ENCODE measurements at places on chromosomes 2 and 18.

DNA sequence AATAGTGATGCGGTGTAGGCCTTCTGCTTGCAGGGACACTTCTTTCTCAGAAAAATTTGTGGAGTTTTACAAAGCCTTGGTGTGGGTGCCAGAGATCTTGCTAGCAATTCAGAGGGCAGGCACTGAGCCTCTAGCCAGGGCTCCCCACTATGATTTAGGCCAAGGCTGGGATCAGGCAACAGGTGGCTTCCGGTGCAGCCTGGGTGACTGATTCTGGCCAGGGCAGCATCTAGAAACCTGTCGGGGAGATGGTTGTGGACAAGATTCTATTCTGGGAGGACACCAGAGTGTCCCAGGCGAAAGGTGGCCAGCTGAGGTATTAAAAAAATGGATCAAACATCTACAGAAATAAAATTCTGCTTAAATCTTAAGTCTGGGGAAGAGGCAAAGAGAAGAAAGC is 21.5 kb upstream of the TNP1 start:
- no peak for DNase-seq

DNA sequence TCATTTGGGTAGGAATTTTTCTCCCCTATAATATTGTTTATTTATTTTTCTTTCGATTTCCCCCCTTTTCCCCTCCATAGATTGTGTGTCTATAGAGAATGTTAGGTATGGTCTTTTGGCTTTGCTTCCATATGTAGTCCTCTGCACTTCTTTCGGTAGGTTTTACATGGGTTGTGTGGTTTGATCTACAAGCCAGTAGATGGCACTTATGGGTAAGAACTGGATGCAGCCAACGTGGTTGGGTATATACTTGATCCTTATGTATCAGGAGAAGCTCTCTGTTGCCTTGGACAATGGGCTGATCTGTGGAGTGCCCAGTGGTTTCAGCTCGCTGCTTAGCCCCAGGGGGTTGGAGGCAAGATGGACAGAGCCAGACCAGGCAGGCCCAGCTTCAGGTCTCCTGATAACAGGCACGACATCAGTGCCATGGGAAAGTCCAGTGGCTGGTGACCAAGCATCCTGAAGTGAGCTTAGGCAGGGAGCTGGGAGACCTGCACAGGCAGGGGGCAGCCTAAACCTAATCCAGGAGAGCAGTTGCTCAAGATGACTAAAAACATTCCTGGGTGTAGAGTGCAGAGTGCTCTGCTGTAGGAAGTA is 488.3 kb downstream of the CCDC85A start:
- no peak for DNase-seq

- DNase-seq: no peak
These were observed 101.1 kb downstream of the MAPK4 start for GRCh38 chr18:50661013-50661412.

GRCh38 chr2:169803480-169803879 is 4.8 kb downstream of the SSB start:
- DNase-seq: no peak

- no peak for DNase-seq
These were observed 108.8 kb downstream of the RTN4 start for GRCh38 chr2:54941248-54941984.

DNA sequence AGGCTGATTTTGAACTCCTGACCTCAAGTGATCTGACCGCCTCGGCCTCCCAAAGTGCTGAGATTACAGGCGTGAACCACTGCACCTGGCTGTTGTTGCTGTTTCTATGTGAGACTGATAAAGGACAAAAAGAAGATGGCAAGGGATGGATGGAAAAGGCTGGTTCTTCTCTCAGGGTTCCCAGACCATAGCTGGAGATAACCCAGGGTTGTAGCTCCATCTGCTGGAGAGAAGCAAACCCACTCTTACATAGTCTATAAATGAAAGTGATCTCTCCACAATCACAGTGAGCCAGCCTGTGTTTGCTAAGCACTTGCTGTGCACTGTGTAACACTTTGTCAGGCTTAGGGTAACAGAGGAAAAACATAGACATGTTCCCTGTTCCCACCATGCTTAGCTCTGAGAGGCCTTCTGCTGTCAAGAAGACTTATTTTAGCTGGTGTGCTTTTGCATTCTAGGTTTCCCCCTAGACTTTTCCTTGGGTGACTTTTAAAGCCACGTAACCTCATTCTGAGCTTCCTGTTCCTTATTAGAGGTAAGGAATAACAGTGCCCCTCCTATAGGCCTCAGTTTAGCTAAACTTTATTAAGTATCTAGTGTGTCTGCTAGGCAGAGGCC is 49.7 kb downstream of the LIMS1 start:
- DNase-seq: peak; percentile 57

- no peak for DNase-seq
These were observed 2.5 kb upstream of the C2orf15 start for GRCh38 chr2:99139003-99139402.

DNA sequence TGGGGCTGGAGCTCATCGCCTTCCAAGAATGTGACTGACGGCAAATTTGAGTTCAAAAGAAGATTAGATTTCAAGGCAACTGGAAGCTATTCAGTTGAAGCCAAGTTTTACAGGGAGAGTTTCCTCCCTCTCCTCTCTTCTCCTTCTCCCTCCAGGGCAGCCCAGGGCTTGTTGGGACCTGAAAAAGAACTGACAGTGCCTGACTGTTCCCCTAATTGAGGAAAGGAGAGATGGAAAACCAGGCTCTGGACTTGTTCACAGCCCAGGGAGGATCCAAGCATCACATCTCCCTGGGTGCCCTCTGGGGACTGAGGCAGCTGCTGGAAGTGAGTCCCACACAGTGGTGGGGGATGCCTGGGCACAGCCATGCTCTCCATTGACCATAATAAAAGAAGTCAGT is 88.1 kb downstream of the THNSL2 start:
- DNase-seq: peak; percentile 83

- DNase-seq: no peak
These were observed 48.8 kb downstream of the PTRHD1 start for GRCh38 chr2:24744356-24744755.

- DNase-seq: no peak
These were observed 304.8 kb downstream of the PDE11A start for GRCh38 chr2:177767768-177768167.

DNA sequence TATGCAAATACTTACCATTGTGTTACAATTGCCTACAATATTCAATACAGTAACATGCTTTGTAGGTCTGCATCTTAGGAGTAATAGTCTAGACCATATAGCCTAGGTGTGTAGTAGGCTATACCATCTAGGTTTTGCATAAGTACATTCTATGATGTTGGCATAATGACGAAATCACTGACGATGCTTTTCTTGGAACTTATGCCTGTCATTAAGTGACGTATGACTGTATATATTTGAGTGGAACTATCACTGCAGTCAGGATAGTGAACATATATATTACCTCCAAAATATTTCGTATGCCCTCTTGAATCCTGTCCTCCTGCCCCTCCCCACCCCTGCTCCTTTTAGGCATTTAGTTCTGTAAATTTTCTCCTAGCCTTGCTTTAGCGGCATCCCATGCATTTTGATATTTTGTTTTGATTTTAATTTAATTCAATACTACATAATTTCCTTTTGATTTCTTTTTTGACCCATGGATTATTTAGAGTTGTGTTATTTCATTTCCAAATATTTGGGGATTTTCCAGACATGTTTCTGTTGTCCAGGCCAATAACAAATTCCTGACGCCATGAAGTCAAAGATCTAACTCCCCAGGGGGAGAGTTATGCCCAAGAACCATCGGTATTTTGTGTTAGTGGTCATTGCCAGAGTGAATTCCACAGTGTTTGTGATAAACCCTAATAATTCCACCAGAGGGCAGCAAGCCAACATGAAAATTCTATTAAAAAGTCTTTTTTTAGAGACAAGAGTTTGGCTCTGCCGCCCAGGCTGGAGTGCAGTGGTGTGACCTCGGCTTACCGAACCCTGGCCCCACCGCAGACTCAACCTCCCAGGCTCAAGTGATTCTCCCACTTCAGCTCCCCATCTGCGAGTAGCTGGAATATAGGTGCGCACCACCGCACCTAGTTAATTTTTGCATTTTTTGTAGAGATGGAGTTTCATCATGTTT is 24.2 kb upstream of the CASP8 start:
- DNase-seq: peak; percentile 56

- no peak for DNase-seq
These were observed 33.6 kb downstream of the INPP5D start for GRCh38 chr2:233093721-233094120.

- no peak for DNase-seq
These were observed 1275.3 kb downstream of the LRP1B start for GRCh38 chr2:140855471-140855870.

GRCh38 chr2:70647873-70648481 is 94.4 kb upstream of the TGFA start:
- peak; percentile 69 for DNase-seq

DNA sequence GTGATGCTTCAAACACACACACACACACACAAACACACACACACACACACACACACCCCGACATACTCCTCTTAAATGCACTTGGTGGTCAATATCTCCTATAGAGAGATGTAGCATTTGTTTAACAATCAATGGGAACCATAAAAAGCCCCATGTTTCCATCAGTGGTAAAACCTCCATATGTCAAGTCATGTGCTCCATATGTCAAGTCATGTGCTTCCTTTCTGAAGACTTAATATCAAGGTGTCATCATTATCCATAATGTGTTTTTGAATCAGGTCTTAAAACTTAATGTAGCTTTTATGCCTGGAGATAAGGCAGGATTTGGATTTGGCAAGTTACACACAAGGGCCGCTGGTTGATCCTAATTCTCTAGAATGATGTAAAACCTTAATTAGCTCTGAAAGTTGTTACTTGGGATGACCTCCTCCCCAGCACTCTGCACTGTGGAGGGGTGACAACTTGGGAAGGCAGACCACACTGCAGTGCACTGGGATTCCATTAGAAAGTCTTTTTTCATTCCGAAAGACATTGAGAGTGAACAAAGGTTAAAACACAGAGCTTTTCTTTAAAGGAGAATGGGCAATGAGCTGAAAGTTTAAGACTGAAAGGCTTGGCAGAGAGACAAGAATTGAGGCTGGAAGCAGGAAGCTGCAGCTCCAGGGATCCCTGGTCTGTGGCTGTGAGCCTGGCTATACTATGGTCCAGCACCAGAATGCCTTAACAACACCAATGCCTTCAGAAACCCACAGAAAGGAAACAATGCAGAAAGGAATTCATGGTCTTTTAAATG is 26.4 kb downstream of the ALK start:
- no peak for DNase-seq

GRCh38 chr2:154452906-154453493 is 245.5 kb upstream of the KCNJ3 start:
- peak; percentile 47 for DNase-seq

DNA sequence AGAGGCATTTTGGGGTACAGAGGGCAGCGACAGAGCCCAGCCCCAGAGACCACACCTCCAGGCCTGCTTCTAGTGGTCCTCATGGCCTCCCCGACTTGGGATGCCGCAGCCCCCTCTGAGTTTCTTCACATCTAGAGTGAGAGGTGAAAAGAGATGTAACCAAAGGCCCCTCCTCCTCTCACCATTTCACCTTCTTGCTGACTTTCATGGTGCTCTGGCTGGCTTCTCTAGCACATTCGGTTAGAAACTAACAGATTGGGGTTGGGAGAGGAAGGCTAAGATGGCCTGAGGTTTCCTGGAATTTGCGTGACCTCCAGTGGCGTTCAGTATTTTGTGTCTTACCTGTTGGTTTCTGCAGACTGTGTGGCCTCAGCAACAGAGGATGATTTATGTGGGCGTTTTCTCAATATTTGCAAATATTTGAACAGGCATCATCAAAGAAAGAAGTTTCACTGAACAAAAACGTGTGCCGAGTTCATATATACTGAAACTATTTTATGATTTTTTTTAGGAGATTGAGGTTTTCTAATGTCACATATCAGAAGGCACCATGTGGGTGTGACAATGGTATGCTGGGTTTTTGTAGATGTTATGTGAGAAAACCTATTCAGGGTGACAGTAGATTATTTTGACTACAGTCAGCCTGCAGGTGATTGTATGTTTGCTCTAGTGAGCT is 69.9 kb upstream of the BCL2L11 start:
- DNase-seq: no peak

DNA sequence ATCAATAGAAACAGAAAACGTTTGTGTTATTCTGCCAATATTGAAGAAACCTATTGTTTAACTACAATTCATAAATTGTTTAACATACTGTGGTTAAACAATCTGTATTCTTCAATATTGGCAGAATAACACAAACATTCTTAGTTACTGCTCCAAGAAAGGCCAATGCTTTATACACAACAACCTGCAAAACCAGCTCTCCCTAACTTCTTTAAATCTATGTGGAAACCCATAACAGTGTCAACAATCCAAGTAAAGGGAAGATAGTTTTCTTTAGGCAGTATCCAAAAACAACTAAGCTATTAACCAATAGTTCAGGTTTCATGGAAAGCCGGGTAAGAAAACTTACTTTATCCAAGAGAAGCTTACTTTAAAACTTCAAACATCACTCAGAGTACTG is 6.2 kb upstream of the RBM45 start:
- no peak for DNase-seq

DNA sequence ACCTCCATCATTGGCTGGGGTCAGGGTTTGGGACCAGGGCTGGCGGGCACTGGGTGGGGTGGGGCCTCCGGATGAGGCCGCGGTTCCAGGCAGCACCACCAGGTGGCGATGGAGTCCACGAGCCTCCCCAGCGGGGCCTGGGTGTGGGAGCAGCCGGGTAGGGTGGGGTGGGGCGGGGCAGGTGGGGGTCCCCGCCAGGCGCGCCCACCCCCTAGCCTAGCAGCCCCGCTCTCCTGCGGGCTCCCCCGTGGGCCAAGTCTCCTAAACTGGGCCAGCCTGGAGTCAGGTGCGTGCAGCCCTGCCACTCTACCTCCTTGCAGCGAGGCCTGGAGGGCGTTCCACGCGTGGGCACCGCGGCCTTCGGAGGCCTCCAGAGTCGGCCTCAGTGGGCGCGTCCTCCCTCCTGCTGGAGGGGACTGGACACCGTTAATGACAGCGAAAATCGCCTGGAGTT is 187.5 kb downstream of the TWIST2 start:
- no peak for DNase-seq

- no peak for DNase-seq
These were observed 70.3 kb upstream of the ZSWIM2 start for GRCh38 chr2:186919296-186919695.

DNA sequence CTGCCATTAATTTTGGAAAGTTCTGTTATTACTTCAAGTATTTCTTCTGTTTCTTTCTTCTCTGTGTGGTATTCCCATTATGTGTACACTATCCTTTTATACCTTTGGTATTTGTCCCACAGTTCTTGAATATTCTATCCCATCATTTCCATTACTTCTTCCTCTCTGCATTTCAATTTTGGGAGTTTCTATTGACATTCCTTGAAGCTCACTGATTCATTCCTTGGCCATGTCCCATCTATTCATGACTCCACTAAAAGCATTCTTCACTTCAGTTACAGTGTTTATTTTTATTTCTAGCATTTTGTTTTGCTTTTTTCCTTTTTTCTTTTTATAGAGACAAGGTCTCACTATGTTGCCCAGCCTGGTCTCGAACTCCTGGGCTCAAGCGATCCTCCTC is 30.3 kb downstream of the PROC start:
- no peak for DNase-seq

- DNase-seq: peak; percentile 86
These were observed 103.5 kb downstream of the NOL4 start for GRCh38 chr18:34121200-34121721.

GRCh38 chr18:10232062-10232461 is 222.4 kb upstream of the APCDD1 start:
- no peak for DNase-seq
